ENCODE measurements at places on chromosomes 5 and 9.

DNA sequence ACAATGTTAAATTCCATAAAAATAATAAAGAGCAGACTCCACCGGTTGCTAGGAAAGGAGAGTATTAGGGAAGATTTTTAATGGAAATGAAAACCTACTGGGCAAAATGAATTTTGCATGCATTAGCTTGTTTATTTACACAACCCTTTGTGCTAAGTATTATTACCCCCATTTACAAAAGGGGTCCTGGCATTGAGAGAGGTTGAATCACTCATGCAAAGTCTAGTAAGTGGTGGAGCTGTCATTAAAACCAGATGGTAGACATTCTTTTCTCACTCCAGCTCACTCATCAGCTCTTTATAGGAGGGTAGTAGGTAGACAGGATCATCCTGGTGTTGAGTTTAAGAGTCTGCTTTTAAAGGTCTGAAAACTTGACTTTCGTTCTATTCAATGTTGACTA lies 395.1 kb downstream of the PLK2 start:
- no peak for DNase-seq

DNA sequence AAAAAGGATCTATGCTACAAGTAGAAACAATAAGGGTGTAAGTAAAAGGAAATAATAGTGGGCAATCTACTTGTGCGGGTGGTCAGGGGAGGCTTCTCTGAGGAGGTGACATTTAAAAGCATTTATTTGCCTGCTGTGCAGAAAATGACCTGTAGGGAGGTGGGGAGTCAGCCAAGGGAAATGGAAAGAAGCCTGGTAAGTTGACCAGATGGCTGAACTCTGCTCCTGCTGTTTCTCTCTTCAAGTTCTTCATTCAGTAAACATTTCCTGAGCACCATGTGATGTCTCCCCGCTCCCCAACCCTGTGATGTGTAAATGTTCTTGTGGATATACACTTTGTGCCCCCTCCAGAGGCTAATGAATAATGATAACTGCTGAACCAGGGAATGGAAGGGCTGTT lies 9.9 kb upstream of the SPIN1 start:
- DNase-seq: no peak

DNA sequence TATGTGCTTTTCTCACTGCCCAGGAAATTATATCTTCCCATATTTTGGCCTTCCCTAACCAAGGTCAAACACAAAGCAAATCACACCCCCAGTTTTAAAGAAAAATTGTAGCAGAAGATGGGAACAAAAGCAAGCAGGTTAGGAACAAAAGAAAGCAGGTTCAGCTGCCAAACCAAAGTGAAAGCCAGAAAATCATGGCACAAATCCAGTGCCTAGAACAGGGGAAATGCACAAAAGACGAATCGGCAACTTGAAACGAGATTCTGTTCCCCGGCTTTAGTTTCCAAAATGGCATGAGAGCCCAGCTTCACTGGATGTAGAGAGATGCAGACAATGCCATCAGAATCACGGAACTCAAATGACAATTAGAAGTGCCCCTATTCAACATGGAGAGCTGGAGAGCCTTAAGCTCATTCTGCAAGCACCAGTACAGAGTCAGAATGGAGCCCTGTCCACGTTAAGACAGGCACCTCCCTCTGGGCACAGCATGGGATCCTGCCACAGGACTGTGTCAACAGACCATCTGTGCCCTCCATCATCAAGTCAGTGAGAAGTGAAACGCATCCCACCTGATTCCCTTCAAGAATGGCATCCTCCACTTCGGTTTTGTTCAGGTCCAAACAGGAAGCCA lies 13.8 kb downstream of the DNAH5 start:
- no peak for DNase-seq

DNA sequence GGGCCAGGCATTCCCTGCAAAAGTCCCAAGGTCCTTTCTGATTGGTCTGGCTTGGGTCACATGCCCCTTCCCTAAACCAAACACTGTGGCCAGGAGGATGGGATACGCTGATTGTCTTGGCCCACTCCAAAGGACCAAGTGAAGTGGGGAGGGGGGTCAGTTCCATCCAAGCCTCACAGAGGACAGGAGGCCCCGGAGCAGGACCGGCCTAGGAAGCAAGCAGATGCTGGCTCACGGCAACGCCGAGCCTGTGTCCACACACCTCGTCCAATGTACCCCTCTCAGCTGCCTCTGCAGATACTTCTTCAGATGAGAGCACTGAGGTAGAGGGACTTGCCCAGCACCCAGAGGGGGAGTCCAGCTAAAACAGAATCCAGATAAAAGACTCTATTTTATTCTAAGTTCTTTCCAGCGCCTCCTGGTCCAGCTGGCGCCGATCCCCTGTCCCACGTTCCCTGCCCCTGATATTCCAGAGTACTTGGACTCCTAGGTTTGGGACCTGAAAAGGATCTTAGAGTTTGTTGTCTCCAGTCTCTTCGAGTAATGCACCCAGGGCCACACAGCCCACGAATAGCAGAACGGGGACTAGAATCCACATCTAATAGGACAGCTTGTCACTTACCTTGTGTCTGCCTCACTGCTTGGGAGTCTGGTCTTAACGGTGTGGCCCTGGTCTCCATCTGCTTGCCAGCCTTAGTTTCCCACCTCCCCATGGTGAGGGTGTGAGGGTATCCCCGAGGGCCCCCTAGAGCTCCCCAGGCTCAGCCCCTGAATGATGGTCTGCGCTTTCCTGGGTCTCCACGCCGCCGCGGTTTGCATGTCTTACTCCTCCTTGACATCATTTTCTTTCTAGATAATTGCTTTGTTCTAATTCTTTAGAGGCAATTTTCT lies 72.4 kb upstream of the UNC5A start:
- no peak for DNase-seq

DNA sequence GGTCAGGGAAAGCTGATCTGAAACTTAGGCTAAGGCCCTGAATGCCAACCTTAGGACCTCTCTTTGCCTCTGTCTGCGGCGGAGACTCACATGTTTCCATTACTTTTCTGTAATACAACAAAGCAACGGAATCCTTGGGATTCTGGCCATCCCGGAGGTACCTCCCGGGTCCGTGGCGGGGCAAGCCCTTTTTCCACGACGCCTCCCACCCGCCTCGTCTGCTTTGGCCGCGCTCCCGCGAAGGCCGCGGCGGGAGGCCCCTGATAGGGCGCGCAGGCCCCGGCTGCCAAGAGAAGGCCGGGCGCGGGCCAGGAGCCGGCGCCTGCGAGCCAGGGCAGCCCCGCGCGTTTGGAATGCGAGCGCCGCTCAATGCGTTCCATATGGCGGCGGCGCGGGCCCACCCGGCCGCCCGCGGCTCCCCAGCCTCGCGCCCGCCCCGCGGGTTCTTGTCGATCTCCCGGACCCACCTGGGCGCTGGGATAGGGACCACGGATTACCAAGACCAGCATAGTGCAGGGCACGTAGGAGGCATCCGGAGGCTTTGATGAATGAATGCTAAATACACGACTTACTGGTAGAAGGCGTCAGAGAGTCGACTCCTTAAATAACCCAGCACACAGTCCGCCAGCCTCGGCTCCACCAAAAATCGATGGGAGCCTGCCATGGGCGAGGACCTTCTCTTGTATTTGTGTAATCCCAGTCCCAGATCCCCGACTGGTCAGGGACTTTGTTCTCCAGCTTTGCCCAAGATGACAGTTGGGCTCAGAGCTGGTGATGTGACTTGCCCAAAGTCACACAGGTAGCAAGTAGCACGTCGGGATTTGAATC lies 17.5 kb upstream of the PHF19 start:
- DNase-seq: no peak

All from stimulated activated CD4-positive, alpha-beta T cell treated with anti-CD3 and anti-CD28 coated beads, Interleukin-1b, Interleukin-23, amount 100 ng/mL, for 24 hours (primary cell).